AG20443 (cell line): ENCODE measurements at places on chromosomes 2 and 18.

GRCh38 chr2:146147448-146148012 is 1627.6 kb upstream of the ZEB2 start:
- no peak for DNase-seq

DNA sequence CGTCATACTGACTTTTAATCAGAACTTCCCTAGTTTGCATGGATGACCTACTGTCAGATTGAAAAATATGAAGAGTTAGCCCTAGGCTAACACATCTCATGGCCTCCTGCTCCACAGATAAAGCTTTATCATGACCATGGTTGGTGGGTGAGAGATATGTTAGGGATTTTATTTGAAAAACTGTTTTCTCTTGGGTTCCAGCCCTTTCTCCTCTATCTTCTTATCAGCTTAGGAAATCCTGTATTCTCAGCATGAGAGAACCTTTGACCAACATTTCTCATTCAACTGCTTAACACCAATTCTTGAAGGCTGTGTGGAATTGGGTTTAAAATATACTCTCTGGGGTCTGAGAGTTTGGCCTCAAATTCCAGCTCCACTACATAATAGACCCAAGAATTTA is 1407.0 kb upstream of the CELF4 start:
- DNase-seq = no peak

DNA sequence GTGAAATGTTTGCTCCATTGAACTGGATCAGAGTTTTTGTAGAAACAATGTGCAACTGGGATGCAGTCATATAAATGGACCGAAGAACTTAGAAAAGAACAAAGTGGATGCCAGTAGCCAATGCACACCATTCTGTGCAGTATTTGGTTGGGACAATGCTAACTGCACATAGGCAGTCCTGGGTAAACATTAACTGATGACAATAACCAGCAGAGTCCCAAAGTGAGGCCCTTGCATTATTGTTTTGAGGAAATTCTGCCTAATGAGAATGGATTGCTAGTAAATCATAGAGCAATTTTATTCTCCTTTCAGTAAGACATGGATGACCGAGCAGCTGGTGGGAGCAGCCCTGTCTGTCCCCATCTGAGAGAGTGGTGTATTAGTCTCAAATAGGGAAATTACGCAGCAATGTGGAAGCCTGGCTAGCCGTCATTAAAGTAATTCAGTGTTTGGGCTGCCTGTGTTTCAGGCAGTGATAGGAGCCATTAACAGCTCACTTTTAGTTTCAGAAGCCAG is 94.9 kb downstream of the KCTD1 start:
- DNase-seq = no peak

DNA sequence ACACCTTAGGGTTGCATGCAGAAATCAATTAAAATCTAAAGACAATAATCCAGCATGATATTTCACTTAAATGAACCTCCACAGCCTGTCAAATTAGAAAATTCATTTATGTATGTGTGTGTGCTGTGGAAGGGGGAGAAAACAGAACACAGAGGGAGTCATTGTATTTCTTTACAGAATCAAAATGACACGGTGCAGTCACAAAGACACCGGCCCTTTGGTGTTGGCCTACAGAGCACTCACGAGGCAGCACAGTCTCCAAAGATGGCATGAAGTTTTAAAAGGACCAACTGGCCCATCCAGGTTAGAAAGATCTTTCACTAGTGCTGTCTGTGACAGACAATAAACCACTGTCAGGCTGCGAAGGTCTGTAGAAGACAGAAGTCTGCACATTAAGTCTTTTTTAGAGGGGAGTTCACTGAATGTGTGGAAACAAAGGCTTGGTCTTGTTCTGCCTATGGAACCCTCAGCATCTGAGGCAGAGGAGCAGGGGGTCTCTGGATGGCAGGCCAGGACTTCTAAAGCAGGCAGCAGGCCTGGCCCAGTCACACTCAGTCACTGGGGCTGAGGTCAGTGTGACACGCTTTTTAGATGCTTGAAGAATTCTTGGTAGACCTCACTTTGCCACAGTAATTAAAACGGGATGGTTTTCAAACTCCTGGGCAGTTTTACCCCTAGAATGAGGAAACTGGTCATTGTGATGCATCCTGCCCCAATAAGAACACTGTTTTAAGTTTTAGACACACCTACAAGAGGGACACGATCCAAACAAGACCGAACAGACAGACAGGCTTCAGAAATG is 184.9 kb downstream of the AFF3 start:
- peak; percentile 61 for DNase-seq

- peak; percentile 45 for DNase-seq
Measured at GRCh38 chr18:58753976-58754375, 82.7 kb downstream of the MALT1 start.

GRCh38 chr2:191026377-191026776 is 12.4 kb upstream of the STAT1 start:
- DNase-seq = no peak

- DNase-seq = no peak
Measured at GRCh38 chr2:219087361-219087760, 26.6 kb upstream of the IHH start.

GRCh38 chr2:150528861-150529801 is 41.7 kb upstream of the RND3 start:
- DNase-seq = peak; percentile 58

- peak; percentile 91 for DNase-seq
Measured at GRCh38 chr2:118763797-118764196, 83.7 kb downstream of the EN1 start.

- no peak for DNase-seq
Measured at GRCh38 chr2:127169066-127169660, 50.9 kb downstream of the CYP27C1 start.

DNA sequence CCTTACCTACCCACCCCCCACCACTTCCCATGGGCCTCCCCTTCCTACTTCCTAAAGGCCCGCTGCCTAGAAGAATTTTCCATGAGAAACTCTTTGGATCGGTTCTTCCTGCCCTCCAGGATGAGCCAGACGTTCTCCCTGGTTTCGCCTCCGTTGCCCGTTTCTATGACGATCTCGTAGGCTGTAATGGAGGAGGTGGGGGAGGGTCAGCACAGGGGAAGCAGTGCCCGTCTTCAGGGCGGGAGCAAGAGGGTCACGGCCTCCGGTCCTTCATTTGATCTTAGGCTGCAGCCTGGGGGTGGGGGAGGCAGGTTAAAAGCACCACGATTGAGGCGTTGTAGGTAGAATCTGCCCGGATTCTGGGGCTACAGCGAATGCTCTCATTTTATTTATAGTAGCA is 172.0 kb downstream of the LOXHD1 start:
- DNase-seq = no peak

- DNase-seq = no peak
Measured at GRCh38 chr2:160562730-160563129, 69.1 kb upstream of the RBMS1 start.

DNA sequence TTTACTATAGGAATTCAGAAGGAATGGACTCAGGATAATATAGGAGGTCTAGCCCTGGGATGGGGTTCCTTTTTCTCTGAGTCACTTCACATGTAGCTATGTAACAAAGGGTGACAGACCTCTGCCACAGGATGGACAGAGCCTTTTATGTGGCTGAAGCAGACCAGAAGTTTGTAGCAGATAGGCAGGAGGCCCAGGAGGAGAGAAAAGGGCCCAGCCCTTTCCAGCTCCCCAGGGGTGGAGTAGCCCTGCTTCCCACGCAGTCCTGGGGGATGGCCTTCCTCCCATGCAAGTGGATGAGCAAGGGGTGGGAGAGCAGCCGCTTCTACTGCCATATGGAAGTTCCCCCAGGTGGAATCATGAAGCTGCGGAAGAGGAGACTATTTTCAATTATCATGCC is 40.3 kb downstream of the ARMC9 start:
- no peak for DNase-seq

DNA sequence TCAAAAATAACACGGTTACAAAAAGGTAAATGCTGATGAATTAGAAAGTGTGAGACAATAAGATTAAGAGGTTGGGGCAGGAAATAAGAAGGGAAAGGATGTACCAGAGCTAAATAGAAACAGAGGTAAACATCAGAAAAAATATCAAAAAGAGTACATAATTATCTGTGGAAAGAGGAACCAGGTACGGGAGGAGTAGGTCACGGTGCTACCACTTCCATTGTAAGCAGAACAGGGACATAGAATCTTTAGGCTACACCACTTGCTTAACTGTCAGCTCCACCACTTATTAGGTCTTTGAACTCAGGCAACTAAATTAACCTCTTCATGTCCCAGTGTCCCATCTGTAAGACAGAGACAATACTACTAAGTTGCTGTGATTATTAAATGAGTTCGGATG is 350.3 kb downstream of the LRATD1 start:
- DNase-seq = no peak

GRCh38 chr2:85263591-85263990 is 64.2 kb downstream of the TGOLN2 start:
- no peak for DNase-seq

- no peak for DNase-seq
Measured at GRCh38 chr2:190169221-190170072, 106.9 kb upstream of the MSTN start.

DNA sequence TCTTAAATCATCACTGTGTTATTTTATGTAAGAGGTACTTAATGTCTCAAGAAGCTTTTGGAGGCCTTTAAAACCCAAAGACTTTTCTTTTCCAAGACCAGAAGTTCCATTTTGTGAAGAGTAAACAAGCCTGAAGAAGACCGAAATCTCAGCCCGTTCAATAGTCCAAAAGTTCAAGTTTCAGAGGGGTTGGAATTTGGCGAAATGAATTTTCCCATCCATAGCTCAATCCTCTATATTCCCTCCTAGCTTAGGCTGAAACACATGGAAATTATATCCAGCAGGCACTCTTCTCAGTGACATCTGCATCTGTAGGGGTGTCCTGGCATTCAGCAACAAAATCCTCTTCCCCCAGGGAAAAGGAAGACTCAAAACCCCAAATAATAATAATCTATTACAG is 344.6 kb downstream of the ARHGAP15 start:
- no peak for DNase-seq

GRCh38 chr2:72347081-72347480 is 199.4 kb upstream of the CYP26B1 start:
- DNase-seq = no peak

DNA sequence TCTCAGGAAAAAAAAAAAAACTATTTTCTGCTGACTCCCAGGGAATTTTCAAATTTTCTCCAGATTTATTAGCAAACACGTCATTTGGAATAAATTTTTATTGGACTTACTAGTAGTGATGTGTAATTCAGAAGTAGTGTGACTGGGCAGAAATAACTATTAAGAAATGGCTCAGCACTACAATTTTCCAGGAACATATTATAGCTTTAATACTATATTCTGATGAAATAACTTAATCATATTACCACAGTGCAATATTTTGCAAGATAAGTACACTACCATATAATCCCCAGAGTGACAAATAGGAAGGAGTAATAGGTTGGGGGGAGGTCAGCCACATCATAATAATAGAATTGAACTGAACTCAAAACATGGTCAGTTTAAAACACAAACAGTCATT is 19.7 kb upstream of the TNFAIP6 start:
- DNase-seq = no peak

DNA sequence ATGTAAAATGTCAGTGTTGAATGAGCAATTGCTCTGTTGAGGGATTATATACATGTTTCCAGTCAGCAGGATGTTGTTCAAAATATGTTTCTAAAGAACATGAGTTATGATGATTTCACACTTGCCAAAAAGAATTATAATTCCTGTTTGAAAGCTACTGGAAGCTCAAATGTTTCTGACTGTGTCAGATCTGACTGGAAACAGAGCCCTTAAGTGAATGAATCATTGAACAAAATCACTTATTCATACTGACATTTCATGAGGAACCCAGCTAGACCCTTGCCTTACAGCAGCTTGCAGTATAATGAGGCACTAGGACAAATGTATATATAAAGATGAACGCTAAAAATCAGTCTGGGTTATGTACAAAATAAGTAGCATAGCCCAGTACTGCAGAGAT is 35.4 kb upstream of the ITGAV start:
- no peak for DNase-seq

GRCh38 chr2:191010887-191011885 is 2.8 kb downstream of the STAT1 start:
- DNase-seq = no peak

DNA sequence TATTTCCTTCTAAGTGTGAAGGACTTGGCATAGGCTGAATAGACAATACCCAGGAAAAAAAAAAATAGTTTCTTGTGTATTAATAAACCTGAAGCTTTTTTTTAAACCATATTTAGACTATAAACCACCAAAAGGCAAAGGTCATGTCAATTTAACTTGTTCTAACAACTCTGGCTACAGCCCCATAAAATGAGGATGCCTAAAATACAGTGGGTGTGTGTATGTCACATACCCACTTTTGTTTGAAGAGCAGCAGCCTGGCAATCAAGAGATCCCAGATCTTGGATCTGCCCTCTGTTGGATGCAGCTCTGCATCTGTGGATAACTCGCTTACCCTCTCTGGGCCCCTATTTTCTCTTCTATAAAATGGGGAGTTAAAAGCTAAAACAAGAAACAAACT is 65.4 kb downstream of the SATB2 start:
- DNase-seq = no peak

DNA sequence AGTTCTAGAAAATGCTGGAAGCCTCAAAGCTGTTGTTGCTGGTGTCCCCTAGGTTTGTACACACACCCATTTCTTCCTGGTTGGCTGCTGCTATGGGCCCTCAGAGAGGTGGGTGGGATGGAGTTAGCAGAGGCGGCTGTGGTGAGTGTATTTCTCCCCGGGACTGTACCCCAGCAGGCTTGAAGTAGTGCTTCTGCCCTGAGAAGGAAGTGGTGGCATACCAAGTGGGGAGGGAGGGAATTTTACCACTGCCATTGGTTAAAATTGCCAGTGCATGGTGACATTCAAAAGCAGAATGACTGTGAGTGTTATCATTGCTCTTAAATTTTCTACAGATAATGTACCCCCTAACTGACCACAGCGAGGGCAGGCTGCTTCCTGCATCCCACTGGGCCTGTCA is 125.6 kb upstream of the CAPN13 start:
- DNase-seq = no peak

- DNase-seq = no peak
Measured at GRCh38 chr18:36194600-36195315, 7.5 kb downstream of the MOCOS start.

DNA sequence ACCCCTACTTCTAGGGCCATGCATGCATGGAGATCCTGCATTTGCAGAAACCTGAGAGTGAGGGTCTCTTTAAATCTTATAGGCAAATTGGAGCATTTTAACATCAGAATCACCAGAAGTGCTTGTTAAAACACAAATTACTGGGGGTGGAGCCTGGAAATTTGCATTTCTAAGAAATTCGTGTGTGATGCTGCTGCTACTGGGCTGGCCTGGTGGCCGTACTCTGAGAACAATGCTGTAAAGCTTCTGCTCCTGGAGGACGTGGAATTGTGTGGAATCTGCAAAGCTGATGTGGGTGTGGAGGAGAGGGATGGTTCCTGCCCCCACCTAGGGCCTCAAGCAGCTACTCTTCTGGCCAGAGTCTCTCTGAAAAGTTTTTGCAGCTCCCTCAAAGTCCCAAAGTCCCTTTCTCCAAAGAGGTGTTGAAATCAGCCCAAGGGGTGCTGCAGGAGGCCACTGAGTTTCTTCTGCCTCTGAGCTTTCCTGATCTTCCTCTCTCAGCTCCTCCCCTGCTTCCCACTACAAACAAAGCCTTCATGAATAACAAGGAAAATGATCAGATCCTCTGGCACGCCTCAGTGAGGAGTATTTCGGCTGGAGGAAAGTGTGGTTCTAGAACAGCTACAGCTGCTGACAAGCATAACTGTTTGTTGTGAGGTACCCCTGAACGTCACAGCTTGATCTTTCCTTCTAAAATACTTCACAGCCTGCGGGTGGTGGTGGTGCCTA is 508.3 kb downstream of the CNTNAP5 start:
- DNase-seq = no peak

GRCh38 chr2:232340171-232340935 is 38.2 kb upstream of the ALPP start:
- DNase-seq = no peak
